ENCODE measurements at places on chromosomes 16 and 17.
A peak's percentile ranks its signal among the peaks of the same experiment; 100 is the strongest.

- no peak for DNase-seq
Observed at GRCh38 chr16:70304892-70305448, 6.0 kb downstream of the DDX19B start.

DNA sequence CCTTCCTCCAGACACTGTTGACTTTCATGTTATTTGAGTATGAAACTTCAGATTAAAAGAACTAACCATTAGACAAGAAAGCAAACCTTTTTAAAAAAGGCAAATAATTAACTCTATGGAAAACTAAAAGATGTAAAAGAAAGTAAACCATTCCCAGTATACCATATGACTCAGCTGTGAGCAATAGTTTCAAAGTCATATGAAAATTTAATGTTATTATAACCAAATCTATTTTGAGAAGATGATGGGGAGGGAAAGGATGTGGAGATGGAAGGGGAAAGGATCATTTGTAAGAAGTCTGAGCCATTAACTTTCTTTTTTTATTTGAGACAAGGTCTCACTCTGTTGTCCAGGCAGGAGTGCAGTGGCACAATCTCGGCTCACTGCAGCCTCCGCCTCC, 131.8 kb downstream of the IRX5 start:
- DNase-seq: no peak

DNA sequence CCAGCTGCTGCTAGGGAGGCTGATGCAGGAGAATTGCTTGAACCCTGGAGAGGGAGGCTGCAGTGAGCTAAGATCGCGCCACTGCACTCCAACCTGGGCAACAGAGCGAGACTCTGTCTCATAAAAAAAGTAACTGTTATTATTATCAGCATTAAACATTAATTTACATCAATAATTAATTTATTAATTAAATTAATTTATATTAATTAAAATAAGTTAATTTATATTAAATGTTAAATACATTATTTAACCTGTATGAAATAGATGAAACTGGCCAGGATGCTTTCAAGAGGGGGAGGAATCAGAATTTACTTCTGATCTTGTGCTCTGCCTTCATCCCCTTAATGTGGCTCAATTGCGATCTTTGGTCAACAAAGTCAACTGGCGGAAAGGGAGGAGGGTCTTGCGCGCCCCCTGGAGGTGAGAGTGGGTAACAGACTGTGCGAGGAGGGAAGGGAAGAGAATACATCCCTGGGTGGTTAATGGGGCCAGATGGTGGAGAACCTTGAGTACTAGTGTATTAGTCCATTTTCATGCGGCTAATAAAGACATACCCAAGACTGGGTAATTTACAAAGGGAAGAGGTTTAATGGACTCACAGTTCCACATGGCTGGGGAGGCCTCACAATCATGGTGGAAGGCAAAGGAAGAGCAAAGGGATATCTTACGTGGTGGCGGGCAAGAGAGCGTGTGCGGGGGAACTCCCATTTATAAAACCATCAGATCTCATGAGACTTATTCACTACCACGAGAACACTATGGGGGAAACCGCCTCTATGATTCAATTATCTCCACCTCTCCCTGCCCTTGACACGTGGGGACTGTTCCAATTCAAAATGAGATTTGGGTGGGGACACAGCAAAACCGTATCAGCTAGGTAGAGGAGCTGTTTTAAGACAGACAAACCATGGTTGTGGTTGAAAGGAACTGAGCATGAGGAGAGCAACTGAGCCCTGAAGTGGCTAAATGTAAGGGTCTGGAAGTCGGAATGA, 15.7 kb upstream of the CPPED1 start:
- peak; percentile 89 for DNase-seq

DNA sequence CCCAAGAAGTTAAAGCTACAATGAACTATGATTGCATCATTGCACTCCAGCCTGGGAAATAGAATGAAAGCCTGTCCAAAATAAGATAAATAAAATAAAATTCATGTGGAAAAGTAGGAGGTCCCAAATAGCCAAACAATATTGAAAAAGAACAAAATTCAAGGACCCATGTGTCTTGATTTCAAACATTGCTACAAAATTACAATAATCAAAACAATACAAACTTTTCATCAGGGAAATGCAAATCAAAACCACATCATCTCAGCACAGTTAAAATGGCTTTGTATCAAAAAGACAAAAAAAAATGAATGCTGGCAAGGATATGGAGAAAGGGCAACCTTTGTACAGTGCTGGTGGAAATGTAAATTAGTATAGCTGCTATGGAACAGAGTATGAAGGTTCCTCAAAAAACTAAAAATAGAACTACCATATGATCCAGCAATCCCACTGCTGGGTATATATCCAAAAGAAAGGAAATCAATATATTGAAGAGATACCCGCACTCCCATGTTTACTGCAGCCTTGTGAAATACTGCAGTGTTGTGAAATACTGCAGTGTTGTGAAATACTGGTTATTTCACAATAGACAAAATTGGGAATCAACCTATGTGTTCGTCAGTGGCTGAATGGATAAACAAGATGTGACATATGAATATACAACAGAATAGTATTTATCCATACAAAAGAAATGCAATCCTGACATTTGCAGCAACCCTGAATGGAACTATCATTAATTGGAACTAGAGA, 24.5 kb upstream of the ZNF287 start:
- DNase-seq: peak; percentile 21

- peak; percentile 100 for DNase-seq
Observed at GRCh38 chr17:1714427-1714979, 4.3 kb upstream of the TLCD2 start.

- no peak for DNase-seq
Observed at GRCh38 chr16:51002881-51003490, 148.1 kb downstream of the SALL1 start.

DNA sequence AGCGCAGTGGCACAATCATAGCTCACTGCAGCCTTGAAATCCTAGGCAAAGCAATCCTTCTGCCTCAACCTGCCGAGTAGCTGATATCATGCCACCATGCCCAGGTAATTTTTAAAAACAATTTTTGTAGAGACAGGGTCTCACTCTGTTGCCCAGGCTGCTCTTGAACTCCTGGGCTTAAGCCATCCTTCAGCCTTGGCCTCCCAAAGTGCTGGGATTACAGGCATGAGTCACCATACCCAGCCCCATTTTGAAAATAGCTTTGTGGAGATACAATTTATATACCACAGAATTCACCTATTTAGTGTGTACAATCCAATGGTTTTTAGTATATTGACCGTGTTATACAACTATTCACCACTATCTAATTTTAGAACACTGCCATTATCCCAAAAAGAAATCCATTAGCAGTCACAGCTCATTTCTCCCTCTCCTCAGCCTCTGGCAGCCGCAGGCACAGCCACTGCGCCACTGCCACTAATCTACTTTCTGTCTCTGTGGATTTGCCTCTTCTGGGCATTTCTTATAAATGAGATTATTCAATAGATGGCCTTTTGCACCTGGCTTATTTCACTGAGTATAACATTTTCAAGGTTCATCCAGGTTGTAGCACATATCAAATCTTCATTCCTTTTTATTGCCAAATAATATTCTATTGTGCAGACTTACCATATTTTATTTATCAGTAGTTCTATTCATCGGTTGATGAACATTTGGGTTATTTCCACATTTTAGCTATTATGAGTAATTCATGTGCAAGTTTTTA, 6.5 kb downstream of the RNF157 start:
- DNase-seq: no peak

DNA sequence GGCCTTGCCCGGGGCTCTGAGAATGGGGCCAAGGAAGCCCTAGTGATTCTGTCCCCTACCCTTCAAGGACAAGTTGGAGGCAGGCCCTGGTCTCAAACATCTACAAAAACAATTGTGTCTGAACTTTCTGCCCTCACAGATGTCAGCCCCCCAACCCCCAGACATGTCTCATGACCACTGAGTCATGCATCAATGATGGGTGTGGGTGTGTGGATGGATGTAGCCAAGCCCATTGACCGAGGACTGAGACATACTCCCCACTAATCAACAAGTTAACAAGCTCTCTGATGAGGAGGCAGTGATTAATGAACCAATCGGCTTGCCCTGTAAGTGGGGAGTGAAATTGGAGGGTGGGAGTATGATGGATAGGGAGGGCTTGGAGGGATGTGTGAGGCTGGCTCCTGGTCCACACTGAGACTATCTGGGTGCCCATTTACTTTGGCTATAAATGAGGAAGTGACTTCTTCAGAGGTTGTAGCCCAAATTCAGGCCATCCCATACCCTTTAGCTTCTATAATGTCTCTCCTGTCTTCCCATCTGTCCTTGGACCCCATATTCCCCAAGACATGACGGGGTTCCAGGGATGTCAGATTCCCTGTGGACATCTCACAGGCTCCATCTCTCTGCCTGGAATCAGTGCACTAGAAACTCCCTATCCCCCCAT, 97.1 kb upstream of the TMEM97 start:
- DNase-seq: no peak

DNA sequence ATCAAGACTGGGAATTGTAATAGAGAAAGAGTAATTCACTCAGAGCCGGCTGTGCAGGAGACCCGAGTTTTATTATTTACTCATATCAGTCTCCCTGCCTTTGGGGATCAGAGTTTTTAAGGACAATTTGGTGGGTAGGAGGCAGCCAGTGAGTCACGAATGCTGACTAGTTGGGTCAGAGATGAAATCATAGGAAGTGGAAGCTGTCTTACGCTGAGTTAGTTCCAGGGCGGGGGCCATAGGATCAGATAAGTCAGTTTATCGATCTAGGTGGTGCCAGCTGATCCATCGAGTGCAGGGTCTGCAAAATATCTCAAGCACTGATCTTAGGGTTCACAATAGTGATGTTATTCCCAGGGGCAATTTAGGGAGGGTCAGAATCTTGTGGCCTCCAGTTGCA, 20.2 kb upstream of the GUCY2D start:
- no peak for DNase-seq

DNA sequence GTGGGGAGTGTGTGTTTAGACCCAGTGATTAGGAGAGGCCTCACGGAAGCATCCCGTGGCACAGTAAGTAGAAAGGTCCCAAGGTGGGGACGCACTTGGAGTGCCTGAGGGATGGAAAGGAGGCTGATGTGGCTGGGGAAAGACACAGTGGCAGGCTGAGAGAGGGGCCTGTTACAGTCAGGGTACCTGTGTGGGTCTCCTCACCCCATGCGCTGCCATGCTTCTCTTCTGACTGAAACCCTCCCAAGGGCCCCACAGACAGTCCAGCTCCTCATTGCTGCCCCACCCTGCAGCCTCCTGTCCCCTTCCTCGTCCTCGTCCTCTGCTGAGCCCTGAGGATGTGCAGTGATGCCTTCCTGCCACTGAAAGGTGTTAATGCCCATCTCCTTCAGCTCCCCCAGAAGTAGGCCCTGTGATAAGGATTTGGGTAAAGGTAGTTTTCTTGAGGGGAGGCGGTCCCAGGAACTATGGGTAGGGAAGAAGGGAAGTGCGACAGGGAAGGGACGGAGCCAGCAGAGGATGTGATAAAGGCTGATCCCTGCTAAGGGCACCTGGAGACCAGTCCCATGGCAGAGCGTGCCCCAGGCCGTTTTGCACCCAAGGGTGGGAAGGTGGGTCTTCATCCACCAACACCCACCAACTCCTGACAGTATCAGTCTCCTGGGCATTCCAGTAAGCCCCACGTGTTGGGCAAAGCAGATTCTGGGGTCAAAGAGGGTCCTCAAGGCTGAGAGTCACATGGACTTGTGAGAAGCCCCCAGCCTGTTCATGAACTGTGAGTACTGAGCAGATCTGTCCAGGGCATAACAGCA, 237.2 kb downstream of the GSG1L start:
- peak; percentile 76 for DNase-seq

GRCh38 chr17:56130026-56130425, 23.2 kb upstream of the ANKFN1 start:
- DNase-seq: no peak

DNA sequence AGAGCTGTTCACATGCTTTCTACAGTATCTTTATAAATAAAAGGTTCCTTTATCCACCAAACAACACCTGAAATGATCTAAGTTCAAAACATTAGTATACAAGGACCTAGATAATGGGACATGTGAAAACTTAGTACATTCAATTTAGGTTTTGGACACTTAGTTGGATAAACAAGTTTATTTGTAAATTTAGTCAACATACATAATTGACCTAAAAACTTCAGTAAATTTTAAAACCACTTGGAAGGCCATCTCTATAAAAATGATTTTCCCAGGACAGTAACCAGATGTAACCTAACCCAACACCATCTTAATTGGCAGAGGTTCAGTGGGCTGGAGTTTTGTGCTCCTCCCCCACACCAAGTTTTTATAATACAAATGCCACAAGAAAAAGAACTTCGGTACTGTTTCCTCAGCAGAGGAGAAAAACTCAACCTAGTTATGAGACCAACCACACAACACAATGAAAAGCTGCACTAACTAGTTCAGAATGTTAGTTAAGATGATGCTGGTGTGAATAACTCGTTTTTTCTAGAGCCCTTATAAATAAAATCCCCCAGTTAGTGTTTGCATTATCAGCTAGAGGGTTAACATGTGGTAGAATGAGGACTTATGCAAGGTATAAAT, 7.2 kb upstream of the UNK start:
- DNase-seq: no peak

DNA sequence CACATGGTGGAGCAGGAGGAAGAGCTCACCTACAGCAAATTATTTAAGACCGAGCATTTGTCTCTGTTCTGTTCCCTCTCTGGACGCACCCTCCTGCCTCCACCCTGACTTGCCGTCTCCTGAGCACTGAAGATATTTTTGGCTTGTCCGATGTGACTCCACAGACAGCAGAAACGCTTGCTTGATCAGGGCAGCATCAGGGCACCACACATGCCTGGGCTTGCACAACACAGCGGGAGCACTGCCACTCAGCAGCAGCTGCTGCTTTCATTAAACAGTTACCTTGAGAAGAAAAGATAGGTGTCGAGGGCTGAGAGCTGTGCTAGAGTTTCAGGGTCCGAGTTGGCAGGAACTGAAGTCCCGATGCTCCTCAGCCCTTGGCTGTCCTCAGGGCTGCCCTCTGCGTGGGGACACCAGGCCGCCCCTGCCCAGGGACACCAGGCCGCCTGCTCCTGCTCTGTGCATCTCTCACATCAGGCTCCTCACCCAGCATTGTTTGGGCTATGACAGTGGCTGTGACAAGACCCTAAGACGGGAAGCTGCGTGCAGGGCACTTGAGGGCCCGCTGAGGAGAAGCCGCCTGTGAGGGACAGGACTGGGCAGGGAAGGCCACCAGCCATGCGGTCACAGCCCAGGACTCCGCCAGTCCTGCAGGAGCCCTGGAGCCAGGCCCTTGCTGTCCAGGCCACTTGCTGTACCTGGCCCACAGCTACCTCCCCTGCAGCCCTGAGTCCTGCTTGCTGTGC, 21.3 kb upstream of the CDH15 start:
- DNase-seq: no peak
